ENCODE measurements at places on chromosomes 3 and 15. TPM values are rescaled to one million over a fixed set of nuclear protein-coding genes. Genes with fewer than 3 reads are reported as not detected.

Gene HGD
- 0.12 TPM for polyA plus RNA-seq

DNA sequence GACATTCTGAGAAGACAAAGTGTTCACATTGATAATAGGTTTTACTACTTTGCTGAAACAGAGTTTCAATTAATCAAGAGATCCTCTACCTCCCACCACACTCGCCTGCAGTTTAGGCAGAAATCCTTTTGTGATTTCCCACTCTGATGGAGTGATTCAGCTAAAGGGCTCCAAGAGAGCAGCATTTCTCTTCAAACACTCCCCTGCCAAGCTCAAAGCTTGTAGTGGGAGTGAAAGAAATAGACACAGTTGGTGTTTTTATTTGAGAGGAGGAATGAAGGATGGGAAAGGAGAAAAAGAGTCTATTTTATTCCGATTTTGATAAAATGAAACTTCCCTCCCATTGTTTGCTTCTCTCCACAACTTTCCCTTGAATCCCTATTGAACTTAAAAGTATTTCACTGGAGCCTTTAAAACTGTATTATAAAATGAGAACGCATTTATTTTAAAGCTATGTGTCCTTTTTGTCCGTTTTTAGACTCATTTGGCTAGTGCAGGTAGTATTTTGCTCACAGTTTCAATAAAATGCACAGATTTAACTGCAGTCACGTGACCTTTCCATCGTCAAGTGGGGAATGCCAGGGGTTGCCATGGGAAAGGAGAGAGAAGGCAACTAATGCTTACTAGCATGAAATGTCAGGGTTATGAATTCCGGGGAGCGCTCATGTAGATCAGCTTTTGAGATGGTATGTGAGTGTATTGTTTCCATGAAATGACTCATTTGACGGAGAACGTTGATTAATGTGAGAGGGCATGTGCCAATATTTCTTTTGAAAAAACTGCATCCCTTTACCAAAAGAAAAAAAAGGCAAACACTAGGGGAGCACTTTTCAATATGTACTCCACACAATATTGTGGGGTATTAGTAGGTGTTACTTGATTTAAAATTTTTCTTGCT, 7.7 kb upstream of the OSBPL11 start:
- DNase-seq = no peak
- H3K4me3 ChIP-seq = no peak overlapping the region
- H3K4me1 ChIP-seq = no peaks in the 10 kb centered on the region
- no peaks in the 10 kb centered on the region for H3K27me3 ChIP-seq
- H3K36me3 ChIP-seq = no peaks in the 10 kb centered on the region

DNA sequence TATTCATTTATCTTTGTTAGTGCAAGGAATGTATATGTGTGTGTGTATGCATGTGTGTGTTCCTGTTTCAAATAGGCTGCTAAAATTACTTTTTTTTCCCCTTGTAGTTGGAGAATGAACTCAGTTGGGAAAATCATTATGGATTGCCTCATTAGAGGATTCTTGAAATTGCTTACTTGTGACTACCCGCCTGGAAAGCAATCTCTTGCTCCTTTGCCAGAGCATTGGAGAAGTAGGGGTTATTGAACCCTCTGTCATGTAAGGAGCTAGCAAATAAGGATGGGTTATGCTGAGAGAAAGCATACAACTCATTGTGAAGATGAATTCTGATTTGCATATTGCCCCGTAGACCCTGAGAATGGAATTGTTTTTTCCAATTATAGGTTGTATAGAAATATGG, 474.5 kb downstream of the CADM2 start:
- no peak overlapping the region for H3K4me3 ChIP-seq
- DNase-seq = no peak
- H3K36me3 ChIP-seq = no peaks in the 10 kb centered on the region
- H3K27ac ChIP-seq = no peak overlapping the region
- H3K4me1 ChIP-seq = no peaks in the 10 kb centered on the region

DNA sequence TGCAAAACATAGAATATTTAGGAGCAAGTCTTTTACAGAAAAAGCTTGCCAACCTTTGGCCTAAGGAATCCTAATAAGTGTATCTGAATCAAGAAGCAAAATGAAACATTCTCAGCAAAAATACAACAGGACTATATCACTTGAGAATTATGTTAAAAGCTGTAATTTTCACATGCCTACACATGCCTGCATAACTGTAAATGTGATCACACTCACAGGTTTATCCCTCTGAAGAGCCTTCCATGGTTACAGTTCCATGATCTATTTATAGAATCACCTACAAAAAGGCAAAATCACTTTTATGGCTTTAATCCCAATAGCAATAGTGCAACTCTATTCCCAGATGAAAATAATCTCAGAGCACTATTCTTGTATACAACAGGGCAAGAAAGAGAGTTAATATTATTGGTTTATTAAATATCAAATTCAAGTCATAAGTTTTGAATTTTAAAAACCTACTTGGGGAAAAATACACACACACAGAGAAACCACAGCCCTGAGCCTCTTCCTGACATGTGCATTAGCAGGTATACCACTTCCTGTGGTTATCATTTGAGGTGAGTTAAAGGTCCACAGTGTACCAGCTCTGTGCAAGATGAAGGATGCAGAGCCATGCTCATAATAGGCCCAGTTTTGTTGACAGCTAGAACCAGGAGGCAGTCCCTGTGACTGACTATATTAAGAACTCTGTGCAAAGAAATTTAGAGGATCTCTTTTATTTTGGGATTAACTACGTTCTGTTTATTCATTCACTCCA, 252.5 kb upstream of the TGFBR2 start:
- no peaks in the 10 kb centered on the region for H3K27me3 ChIP-seq
- peaks cover 40% of the 10 kb centered on the region for H3K4me1 ChIP-seq
- no peak overlapping the region for H3K4me3 ChIP-seq
- no peaks in the 10 kb centered on the region for H3K36me3 ChIP-seq
- peak overlapping the region; percentile 80 for H3K27ac ChIP-seq

DNA sequence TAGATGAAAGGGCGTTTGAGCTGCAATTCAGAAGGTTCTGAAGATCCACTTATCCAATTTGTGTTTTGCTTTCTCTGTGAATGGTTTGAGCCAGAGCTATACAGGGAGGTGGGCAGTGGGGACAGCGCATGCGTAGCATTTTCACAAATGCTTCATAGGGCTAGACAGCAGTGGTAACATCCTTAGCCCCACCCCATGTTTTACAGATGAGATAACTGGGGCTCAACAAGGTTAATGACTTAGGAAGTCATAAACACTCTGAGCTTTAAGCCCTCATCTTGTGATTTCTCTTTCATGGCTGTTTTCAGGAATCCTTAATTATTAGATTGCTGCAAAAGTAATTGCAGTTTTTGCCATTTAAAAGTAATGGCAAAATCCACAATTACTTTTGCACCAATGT, 408.7 kb downstream of the IL5RA start:
- no peaks in the 10 kb centered on the region for H3K36me3 ChIP-seq
- no peak overlapping the region for H3K27ac ChIP-seq
- H3K4me3 ChIP-seq = no peak overlapping the region
- H3K27me3 ChIP-seq = no peaks in the 10 kb centered on the region
- no peaks in the 10 kb centered on the region for H3K4me1 ChIP-seq
- DNase-seq = no peak

GRCh38 chr3:37952564-37952963, 38.0 kb upstream of the VILL start:
- H3K4me1 ChIP-seq = peaks cover 31% of the 10 kb centered on the region
- no peak for DNase-seq
- H3K27me3 ChIP-seq = no peaks in the 10 kb centered on the region
- no peaks in the 10 kb centered on the region for H3K36me3 ChIP-seq
- H3K4me3 ChIP-seq = no peak overlapping the region

GRCh38 chr3:38843898-38844297, 27.9 kb upstream of the SCN10A start:
- H3K4me3 ChIP-seq = no peak overlapping the region
- no peaks in the 10 kb centered on the region for H3K4me1 ChIP-seq
- no peak for DNase-seq

- H3K4me1 ChIP-seq = no peaks in the 10 kb centered on the region
- DNase-seq = no peak
- no peak overlapping the region for H3K4me3 ChIP-seq
- no peaks in the 10 kb centered on the region for H3K36me3 ChIP-seq
Measured at GRCh38 chr15:93954985-93955571, 276.3 kb upstream of the MCTP2 start.
